Fibroblast of skin of right quadriceps (primary cell): ENCODE measurements at places on chromosomes 5 and 9.

DNA sequence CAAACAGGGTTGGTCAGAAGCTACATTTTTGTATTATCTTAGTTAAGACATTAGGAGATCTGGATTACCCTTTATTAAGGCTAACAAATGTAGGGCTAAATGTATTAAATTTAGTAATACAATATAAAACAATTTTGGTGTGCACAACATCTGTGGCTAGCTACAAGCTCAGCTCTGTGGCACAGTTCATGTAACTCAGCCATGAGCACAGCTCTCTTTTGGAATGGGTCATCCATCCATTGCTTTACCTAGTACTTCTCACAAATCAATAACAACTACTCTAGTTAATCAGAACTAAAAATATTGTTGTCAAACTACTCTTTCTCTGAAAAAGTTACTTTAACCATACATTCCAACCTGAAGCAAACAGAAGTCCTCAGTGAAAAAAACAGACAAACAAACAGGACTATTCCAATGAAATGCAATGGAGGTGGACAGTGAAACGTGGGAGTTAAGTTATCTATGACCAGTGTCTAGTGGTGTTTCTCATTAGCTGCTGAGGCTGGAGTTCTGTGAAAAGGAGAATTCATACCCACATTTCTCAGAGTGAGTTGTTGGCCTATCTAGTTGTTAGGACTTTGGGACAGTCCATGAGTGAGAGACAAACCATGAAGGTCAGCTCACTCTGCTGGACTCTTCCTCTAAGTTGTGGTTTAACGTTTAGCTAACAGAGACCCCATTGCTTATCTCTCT lies 55.1 kb downstream of the PIP5K1B start:
- no peak for DNase-seq

GRCh38 chr9:127311239-127311741 lies 46.7 kb downstream of the GARNL3 start:
- DNase-seq = peak; percentile 18

GRCh38 chr5:7978114-7978513 lies 109.2 kb downstream of the MTRR start:
- DNase-seq = no peak

GRCh38 chr5:141711687-141712086 lies 29.7 kb upstream of the ARAP3 start:
- no peak for DNase-seq

GRCh38 chr5:82812575-82812974 lies 264.6 kb downstream of the TMEM167A start:
- peak; percentile 22 for DNase-seq
